Osteoblast (primary cell): ENCODE measurements at places on chromosomes 13 and 19. TPM values are rescaled to one million over a fixed set of nuclear protein-coding genes. Genes with fewer than 3 reads are reported as not detected.

Gene NUMBL
- 26.8 and 27.7 TPM in 2 replicates for total RNA-seq

Gene CC2D1A
- 19.2 and 22.4 TPM in 2 replicates for total RNA-seq

Gene THSD1
- total RNA-seq: 14.1 and 18.3 TPM in 2 replicates

Gene ADGRE3
- not detected in 2 replicates for total RNA-seq

DNA sequence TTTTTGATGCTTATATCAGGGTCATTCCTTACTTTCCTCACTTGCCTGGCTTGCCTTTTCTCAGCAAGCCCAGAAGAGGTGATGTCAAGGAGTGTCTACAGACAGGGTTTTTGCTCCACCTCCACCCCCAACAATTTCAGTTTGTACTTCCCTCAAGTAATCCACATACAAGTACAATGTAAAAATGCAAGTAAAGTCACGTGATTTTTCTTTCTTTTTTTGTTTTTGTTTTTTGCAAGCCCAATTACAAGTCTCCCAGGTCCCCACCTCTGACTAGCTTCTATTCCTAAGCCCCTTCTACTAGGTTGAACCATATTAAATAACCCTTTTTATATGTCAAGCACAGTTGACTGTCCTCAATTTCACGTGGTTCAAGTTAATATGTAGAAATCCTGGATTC, 579.6 kb downstream of the DIAPH3 start:
- no peaks in the 10 kb centered on the region for H3K27me3 ChIP-seq
- H3K27ac ChIP-seq: no peak overlapping the region
- no peaks in the 10 kb centered on the region for H3K36me3 ChIP-seq
- H3K4me1 ChIP-seq: no peaks in the 10 kb centered on the region
- no peak for DNase-seq

DNA sequence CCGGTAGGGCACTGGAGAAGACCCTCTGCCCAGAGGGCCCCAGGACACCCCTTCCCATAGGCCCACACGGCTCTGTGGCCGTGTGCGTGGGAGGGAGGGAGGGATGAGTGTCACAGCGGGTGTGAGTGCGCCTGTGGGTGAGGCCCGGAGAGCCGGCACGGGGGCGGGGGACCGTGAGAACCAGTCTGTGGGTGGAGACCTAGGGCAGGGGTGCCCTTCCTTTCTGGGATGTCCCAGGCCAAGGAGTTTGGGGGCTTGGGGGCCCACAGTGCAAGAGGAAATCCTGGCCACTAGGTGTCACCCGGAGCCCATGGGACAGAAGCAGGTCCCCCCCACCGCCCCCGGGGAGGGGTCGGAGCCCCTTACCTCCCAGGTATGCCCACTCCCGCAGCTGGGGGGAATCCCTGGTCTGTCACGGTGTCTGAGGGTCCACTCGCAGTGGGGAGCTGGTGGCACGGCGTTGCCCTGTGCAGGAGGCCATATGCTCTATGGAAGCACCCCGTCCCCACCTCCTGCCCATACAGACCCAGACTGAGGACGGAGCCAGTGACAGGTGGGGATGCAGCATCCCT, 16.0 kb upstream of the SLC7A10 start:
- DNase-seq: peak; percentile 94
- H3K27me3 ChIP-seq: no peaks in the 10 kb centered on the region
- H3K36me3 ChIP-seq: no peaks in the 10 kb centered on the region
- H3K27ac ChIP-seq: no peak overlapping the region
- H3K4me3 ChIP-seq: no peak overlapping the region
- no peaks in the 10 kb centered on the region for H3K4me1 ChIP-seq

DNA sequence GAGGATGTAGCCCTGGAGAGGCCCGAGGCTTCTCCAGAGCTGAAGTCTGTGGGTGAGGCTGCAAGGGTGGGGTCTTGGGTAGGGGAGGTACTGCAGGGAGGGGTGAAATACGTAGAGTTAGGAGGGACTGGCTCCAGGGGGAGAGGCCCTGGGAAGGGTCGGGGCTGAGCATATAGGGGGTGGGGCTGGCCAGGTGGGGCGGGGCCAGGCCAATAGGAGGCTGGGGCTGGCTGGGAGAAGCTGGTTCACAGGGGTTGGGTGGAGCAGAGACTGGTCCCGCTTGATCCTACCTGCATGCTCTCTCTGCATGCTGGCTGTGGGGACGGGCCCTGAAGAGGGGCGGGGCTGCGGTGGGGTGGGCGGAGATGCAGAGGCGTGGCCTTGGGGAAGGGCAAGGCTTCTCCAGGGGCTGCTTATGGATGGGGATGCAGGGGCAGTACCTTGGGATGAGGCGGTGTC, 51.9 kb downstream of the CELF5 start:
- DNase-seq: peak; percentile 83
- peaks cover 30% of the 10 kb centered on the region for H3K27me3 ChIP-seq
- no peak overlapping the region for H3K27ac ChIP-seq
- H3K4me3 ChIP-seq: no peak overlapping the region
